Glutamatergic neuron (in vitro differentiated cells): ENCODE measurements at places on chromosomes 16 and 17. TPM values are rescaled to one million over a fixed set of nuclear protein-coding genes. Genes with fewer than 3 reads are reported as not detected.

Gene CD300LF
- not detected for total RNA-seq

- peaks cover 8% of the 10 kb centered on the region for H3K27me3 ChIP-seq
- DNase-seq, result no peak
- no peaks in the 10 kb centered on the region for H3K36me3 ChIP-seq
- no peak overlapping the region for H3K4me3 ChIP-seq
Observed at GRCh38 chr16:88746506-88746905, 38.5 kb downstream of the PIEZO1 start.

DNA sequence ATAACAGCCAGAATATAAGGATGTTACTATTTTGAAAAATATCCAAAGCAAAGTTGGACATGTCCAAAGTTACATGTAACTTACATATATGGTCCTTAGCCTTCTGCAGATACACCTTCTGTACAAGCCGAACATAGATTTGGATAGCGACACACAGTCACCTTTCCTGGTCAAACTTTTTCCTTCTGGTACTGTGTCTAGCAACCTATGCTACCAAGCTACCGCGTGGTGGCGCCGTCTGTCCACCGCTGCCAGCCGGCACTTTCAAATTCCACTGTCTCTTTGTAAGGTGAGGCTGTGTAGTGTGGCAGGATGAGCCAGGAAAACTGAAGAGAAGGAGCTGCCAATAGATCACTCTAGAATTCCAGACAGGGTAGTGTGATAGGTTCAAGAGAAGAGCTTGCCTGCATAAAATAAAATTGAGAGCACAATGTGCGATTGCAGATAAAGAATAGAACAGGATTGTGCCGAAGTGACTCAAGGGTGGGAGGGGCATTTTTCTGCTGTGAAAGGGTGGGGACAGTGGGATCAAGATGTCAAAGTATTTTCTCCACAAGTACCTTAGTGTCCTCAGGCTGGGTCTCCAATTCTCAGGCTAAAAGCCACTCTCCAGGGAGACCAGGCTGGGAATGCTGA, 366.9 kb downstream of the SLC39A11 start:
- no peaks in the 10 kb centered on the region for H3K36me3 ChIP-seq
- H3K4me3 ChIP-seq, result no peak overlapping the region
- peak; percentile 76 for DNase-seq
- peaks cover 7% of the 10 kb centered on the region for H3K27me3 ChIP-seq
- peaks cover 31% of the 10 kb centered on the region for H3K4me1 ChIP-seq
- H3K27ac ChIP-seq, result peak overlapping the region; percentile 30

DNA sequence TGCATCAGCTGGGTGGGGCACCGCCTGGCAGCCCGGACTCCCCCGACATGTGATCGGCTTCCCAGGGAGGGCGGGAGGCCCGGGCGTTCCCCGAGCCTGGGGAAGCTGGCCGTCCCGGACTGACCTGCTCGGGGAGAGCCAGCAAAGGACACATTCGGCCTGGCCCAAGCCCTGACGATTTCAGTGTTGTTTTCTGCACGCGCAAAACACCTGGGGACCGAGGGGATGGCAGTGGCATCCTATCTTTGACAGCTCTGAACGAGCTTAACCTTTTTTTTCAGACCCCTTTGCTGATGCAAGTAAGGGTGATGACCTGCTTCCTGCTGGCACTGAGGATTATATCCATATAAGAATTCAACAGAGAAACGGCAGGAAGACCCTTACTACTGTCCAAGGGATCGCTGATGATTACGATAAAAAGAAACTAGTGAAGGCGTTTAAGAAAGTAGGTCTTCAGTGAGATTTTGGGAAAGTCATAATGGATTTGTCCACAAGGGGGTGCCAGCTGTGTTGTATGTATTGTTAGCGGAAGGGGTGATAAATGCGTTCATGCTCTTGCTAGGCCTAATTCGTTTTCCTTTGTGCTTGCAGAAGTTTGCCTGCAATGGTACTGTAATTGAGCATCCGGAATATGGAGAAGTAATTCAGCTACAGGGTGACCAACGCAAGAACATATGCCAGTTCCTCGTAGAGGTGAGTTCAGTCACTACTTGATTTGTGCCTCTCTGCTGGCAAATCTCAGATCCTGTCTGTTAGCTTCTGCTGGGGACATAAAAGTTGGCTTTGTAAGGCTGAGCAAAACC, 1.0 kb downstream of the EIF1 start:
- peaks cover 9% of the 10 kb centered on the region for H3K27me3 ChIP-seq
- H3K36me3 ChIP-seq, result peaks cover 5% of the 10 kb centered on the region
- peak overlapping the region; percentile 98 for H3K4me3 ChIP-seq
- peaks cover 8% of the 10 kb centered on the region for H3K4me1 ChIP-seq
- DNase-seq, result no peak

Gene CACNG1
- total RNA-seq, result not detected

DNA sequence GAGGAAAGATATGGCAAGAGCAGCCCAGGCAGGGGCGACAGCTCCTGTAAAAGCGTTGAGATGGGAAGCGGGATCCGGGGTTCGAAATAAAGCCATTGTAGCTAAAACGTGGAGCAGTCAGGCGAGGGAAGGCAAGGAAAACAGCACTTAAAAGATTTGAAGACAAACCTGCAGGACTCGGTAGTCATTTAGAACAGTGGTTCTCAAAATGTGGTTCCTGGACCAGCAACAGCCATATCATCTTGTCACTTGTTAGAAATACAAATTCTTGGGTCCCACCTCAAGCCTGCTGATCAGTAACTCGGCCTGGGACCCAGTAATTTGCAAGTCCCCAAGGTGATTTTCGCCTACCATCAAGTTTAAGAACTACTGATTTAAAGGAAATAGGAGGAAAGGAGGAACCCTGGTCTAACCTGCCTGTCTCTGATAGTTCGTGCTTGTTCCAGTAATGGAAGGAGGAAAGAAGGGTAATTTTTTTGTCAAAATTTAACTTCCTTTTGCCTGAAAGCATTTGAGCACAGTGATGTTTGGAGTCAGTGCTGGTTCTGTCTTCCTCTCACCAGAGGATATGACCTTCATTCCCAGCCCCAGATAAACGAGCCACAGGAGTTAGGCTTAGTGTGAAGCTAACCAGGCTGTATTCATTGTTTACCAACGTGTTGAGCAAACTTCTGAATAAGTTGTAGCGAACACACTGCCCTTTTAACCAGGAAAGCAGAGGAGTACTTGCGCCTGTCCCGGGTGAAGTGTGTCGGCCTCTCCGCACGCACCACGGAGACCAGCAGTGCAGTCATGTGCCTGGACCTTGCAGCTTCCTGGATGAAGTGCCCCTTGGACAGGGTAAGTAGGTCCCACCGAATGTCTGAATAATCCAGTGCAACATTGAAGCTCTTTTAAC, 1.1 kb downstream of the ORC6 start:
- no peak overlapping the region for H3K4me3 ChIP-seq
- H3K36me3 ChIP-seq, result no peaks in the 10 kb centered on the region
- no peak overlapping the region for H3K27ac ChIP-seq

Gene C16orf86
- 3.4 TPM for total RNA-seq

Gene KRT36
- not detected for total RNA-seq

DNA sequence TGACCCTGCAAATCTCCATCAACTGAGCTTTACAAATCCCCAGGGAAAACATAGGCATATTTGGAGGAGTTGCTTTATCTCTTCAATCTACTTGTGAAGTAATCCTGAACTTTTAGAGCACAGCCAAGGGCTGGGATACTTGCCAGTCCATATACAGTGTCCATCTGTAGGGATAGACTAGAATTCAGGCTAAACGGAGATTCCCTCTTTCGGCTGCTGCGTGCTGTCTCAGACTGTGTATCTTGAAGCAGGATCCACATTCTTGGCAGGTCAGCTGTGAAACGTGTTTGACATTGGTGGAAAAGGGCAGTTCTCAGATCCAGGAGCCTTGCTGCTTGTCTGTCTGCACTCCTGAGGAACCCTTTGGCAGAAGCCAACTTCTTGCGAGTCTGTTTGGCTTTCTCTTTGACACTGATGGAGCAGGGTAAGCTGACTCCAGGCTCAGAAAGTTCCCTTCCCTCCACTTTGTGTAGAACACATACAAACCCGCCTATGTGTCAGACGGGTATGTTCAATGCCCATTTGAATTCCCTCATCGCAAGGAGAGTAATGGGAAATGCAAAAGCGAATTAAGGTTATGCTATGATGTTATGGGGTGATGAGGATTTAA, 221.8 kb downstream of the MAP2K4 start:
- H3K27ac ChIP-seq, result no peak overlapping the region
- no peaks in the 10 kb centered on the region for H3K27me3 ChIP-seq
- H3K36me3 ChIP-seq, result no peaks in the 10 kb centered on the region
- DNase-seq, result no peak
- no peak overlapping the region for H3K4me3 ChIP-seq

Gene ANKRD40CL
- total RNA-seq, result not detected

DNA sequence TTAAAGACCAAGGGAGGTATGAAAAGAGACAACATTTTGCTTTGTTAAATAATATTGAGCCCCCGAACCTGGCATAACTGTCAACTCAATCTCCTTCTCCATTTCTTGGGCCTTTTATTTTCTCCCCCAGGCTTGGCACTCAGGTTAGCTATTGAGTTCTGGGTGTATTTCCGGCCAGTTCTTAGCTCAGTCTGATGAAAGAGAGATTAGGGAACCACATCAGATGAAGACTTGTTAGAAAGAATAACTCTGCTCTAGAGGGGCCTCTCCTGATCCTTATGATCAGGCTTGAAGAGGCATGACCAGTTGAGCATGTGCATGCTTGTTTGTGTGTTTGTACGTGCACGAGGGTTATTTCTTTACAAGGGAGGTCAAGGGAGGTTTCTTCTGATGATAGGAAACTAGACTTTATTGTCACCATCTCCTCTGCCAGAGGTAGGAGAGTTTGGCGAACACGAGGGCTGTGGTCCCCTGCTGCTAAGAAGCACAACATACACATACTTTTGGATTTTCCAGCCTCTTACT, 29.2 kb upstream of the HS3ST2 start:
- H3K27me3 ChIP-seq, result peaks cover 6% of the 10 kb centered on the region
- H3K27ac ChIP-seq, result no peak overlapping the region
- no peaks in the 10 kb centered on the region for H3K36me3 ChIP-seq
- peaks cover 19% of the 10 kb centered on the region for H3K4me1 ChIP-seq
- no peak overlapping the region for H3K4me3 ChIP-seq

- H3K27me3 ChIP-seq, result peaks cover 4% of the 10 kb centered on the region
- peak overlapping the region; percentile 82 for H3K27ac ChIP-seq
- DNase-seq, result no peak
- H3K4me3 ChIP-seq, result peak overlapping the region; percentile 67
Observed at GRCh38 chr16:89798832-89799370, 17.5 kb downstream of the FANCA start.

DNA sequence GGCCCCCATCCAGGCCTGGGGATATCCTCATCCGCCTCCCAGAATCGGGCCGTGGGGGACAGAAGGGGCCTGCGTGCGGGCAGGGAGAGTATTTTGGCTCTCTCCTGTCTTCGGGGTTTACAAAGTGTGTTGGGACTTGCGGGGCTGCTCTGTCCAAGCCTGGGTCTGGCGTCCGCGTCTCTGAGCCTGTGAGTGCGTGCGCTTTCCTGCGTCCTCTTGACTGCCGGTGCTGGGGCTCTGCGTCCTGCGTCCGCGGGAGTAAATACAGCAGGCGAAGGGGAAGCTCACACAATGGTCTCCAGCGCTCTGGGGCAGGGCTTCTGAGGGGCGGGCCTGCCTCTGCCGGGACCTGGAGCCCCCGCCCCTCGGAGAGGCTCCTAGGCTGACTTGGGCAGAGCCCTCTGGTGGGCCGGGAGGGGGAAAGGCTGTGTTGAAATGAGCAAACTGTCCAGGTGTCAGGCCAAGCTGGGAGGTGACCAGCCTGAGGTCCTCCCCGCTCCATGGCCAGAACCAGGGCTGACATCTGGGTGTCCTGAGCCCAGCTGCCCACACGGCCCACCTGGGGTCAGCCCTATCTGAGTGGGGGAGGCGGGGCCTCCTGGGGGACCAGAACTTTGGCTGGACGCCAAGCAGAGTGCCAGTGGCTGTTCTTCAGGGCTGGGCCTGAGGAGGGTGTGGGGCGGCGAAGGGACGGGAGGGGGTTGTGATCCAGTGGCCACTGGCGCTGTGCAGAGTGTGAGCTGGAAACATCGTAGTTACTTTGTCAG, 233.6 kb downstream of the SEC14L1 start:
- H3K4me3 ChIP-seq, result peak overlapping the region; percentile 96
- H3K27me3 ChIP-seq, result peaks cover 20% of the 10 kb centered on the region
- H3K4me1 ChIP-seq, result peaks cover 60% of the 10 kb centered on the region
- H3K27ac ChIP-seq, result peak overlapping the region; percentile 97

DNA sequence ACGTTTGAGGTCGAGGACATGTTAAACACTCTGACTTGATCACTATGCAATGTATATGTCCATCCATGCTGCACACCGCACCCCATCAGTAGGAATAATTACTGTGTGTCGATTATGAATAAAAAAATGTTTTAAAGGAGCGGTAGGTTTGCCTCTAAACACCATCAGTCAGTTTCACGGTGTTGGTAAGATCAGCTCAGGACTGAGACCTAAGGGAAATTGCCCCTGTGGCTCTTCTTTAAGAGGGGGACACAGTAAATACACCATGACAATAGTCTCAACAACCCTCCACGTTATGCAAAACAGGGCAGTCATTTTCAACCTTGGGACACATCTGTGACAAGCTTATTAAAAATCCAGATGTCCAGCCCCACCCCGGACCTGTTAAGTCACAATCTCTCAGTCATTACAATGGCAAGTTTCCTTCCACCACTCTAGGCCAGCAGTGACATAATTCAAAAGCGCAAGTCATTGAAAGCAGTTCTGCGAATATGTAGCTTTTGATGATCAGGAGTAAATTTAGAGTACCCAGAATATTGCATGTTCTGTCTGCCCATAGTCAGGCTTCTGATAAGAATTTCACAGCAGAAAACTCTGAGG, 1.2 kb downstream of the ATMIN start:
- H3K27ac ChIP-seq, result peak overlapping the region; percentile 89
- H3K4me1 ChIP-seq, result peaks cover 19% of the 10 kb centered on the region
- H3K36me3 ChIP-seq, result no peaks in the 10 kb centered on the region
- H3K4me3 ChIP-seq, result peak overlapping the region; percentile 93
- H3K27me3 ChIP-seq, result peaks cover 2% of the 10 kb centered on the region
- no peak for DNase-seq

Gene RHOT1
- total RNA-seq, result 36.1 TPM

GRCh38 chr17:55215711-55216110, 49.0 kb upstream of the HLF start:
- no peaks in the 10 kb centered on the region for H3K27me3 ChIP-seq
- no peak for DNase-seq
- H3K36me3 ChIP-seq, result no peaks in the 10 kb centered on the region
- no peak overlapping the region for H3K27ac ChIP-seq

Gene KRT39
- total RNA-seq, result not detected

Gene GRAPL
- total RNA-seq, result not detected

Gene TPSB2
- not detected for total RNA-seq

DNA sequence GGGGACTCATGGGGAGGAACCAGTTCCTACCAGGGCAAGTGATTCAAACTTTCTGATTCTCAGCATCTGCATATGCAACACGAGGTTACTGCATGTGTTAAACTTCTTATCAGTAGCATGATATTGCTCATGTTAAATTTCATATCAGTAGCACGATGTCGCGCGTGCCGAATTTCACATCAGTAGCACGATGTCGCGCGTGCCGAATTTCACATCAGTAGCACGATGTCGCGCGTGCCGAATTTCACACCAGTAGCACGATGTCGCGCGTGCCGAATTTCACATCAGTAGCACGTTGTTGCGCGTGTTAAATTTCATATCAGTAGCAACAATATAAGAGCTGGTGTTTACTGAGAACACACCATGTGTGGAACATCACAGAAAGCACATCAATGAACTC, 221.6 kb downstream of the GSG1L start:
- DNase-seq, result no peak
- H3K4me1 ChIP-seq, result peaks cover 3% of the 10 kb centered on the region
- peaks cover 4% of the 10 kb centered on the region for H3K27me3 ChIP-seq
- H3K27ac ChIP-seq, result no peak overlapping the region
- peaks cover 5% of the 10 kb centered on the region for H3K36me3 ChIP-seq
